ENCODE measurements at places on chromosomes 2 and 18.

DNA sequence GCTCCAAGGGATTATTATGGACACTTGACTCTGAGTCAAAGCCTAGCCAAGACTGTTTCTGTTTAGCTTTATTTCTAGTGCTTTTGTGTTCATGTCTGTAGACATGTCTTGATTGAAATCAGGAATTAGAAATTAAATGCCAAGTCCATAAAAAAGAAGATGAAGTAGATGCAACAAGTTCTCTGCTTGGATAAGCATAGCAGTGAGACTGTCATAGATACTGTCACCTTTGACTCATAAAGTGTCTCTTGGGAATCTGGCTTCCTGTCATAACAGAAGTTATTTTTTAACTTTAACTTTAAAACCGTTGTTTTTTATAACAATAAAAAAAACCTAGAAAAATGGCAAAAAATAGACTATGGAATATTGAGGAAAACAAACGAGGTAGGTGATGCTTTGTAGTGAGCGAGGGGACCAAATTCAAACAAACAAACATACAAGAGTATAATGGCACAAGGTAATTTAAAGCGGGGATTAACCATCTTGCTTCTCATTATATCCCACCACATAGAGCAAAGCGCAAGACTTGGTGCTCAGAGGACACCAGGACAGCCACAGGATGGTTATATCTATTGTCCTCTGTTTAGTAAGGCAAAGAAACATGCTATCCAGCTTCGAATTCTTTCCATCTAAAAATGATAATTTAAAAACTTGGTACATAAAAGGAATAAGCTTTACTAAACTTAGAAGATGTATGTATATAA is 64.6 kb downstream of the CD226 start:
- no peak for DNase-seq

DNA sequence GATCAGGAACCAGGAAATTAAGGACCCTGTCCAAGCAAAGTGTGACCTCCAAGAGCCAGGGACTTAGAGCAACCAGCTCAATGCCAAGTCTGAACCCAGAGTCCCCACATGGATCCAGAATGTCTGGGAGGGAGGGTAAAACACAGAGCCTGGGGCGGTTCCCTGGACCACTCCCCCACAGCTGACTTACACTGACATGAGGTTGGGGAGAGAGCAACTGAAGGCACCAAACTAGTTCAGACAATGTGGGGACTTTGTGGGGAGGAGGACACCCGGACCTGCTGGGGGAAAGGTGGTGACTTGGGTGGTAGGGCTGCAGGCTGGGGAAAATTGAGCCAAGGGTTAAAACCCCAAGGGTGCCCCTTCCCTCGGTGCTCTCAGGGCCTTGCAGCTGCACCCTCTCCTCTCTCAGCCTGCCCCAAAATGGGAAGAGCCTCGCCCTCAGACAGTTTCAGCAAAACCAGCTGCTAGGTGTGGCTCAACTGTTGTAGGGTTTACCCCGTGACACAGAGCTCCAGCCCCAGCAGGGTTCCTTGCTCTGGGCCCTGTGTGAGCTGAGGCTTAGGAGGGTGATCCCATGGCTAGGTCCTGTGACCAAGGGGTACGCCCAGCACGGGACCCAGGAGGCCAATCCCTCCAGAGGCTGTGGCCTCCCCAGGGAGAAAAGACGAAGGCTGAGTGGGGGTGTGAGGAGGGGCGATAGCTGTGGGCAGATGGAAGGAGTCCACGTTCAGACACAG is 28.6 kb downstream of the MARCO start:
- no peak for DNase-seq

DNA sequence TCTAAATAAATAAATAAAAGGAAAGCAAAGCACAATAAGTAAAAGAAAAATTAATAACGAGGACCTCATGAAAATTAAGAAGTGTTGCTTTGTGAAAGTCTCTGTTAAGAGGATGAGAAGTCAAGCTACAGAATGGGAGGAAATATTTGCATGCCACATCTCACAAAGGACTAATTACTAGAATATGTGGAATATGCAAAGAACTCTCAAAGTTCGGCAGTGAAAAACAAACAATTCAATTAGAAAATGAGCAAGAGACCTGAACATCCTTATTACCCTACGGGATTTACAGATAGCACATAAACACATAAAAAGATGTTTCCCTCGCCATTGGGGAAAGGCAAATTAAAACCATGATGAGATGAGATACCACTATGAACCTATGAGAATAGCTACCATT is 23.3 kb downstream of the CYP26B1 start:
- no peak for DNase-seq

DNA sequence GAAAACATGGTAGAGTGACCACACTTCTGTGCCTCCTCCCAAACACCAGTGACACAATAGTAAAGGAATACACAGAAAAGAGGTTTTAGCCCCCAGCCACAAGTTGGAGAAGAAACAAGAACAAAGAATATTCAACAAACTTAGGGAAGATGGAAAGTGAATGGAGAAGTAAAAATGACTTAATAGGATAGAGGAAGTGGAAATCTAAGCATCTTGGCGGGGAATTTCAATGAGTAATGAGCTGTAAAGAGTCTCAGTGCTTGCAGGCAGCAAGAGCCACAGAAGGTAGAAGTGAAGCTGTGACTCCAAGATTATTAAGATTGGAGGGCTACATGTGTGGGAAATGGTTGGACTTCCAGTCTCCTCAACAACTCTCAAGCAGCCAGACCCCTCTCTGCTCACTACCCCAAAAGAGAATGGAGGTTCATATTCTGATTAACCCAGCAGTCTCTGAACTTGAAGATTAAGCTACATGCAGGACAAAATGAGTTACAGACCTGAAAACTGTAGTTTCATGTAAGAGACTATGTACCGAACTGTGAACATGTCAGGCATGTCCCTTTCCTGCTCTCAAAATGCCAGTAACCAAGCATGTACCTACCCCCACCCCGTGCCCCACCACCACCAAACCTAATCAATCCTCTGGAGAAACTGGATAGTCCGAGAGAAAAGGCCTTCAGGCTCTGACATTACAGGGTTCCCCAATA is 16.9 kb upstream of the HNRNPLL start:
- no peak for DNase-seq

GRCh38 chr18:6279308-6279707 is 135.4 kb downstream of the L3MBTL4 start:
- no peak for DNase-seq

DNA sequence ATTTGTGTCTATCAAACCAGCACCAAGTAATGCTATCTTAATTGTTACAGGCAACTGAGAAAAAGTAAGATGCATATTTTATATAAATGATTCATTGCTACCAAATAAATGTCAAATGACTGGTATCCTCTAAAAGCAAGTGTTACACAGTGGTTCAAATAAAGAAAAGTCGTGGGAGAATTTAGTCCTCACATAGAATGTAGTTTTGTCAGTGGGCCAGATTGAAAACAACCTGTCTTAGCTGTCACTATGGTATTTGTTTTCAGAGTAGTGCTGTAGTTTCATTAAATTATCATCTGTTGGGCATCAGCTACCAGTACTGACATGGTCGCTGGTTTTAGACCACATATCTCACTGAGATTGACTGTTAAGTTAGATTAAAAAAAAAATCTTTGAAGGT is 10.2 kb upstream of the EIF2AK3 start:
- DNase-seq: no peak

DNA sequence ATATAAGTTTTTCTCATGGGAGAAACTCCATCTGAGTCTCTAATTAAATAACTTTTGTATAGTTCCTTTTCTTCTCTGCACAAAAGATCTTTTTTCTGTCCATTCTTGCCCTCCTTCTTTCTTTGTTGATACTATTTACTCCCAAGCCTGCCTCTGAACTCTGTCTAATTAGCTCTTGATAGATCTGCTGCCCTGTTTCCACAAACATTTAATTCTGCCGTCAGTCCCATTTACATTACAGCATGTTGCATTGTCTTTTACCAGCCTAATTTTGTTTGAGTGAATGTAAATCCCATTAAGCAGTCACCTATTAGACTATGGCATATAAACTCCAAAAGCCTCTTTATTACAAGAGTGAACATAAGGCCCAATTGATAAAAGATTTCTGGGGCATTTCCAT is 254.4 kb downstream of the ERBB4 start:
- no peak for DNase-seq

DNA sequence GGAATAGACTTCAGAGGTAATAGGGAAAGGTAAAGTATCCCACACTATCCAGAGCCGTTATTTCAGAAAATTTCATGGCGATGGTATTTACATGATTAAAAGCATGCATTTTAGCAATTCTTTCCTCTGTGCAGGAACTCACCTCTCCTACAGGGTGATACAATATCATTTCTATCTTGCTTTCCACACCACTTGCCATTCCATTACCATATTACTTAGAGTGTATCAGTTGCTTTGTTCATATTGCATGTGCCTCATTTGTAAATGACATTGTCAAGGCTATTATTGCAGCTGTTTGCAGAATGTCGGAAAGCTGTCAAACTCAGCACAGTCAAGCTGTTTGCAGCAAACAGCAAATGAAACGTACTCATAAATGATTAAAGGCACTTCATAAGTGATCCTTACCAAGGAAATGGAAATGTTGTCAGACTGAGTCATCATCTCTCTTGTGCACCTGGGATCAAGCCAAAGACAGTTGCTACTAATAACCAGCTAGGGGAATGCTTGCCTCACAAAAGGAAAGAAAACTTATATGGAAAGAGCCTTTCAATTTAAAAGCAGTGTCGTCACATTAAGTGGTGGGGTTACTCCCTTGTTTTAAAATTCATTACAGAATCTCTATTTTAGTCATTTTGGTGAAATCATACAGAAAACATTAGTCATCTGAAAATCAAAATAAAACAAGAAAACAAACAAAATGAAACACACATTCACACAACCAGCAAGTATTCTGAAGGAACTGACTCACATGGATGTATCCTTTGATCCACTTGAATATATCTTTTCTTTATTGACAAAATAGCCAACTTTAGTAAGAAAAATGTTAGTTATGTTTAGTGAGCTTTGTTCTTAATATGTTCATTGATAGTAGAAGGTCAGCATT is 1064.1 kb upstream of the CNTNAP5 start:
- peak; percentile 26 for DNase-seq

- no peak for DNase-seq
These were observed 173.8 kb downstream of the TRIB2 start for GRCh38 chr2:12890481-12890991.

GRCh38 chr18:66495844-66496243 is 108.0 kb downstream of the CDH19 start:
- peak; percentile 18 for DNase-seq

DNA sequence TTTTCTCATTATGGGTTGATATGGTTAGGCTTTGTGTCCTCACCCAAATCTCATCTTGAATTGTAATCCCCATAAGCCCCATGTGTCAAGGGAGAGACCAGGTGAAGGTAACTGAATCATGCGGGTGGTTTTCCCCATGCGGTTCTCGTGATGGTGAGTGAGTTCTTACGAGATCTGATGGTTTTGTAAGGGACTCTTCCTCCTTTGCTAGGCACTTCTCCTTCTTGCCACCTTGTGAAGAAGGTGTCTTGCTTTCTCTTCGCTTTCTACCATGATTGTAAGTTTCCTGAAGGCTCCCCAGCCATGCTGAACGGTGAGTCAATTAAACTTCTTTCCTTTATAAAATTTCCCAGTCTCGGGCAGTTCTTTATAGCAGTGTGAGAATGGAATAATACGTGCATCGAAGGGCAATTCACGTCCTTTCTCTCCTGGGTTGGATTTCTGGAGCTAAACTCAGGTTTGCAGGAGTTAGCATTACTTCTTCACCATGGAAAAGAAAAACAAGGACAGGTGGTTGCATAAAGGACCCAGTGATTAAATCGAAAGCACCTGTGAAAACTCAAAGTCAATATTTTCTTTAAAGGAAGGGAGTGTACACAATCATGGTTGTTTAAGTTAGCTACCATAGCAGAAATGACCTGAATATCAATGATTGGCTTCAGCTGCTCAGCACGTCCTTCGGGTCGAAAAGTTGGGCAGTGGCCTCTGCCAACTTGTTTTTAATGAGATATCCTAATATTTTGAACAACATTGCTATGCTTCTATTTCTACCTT is 54.1 kb downstream of the CDC42EP3 start:
- DNase-seq: no peak

DNA sequence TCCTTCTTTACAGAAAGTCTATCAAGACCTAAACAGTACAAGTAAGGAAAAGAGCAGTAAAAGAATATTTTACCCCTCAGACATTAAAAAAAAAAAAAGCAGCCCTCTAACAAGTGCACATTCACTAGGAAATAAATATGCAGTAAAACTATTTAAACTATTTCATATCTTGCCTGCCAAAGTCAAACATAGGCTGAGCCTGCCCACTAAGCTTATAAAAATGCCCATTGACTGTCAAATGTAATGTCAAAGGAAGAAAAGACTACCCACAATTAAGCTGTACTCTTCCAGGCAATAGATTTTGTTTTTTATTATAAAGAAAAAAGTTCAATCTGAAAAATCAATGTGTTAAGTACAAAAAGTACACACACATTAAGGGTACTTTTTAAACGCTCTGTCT is 11.8 kb downstream of the ALS2 start:
- DNase-seq: no peak

GRCh38 chr2:31003749-31004148 is 134.5 kb downstream of the GALNT14 start:
- DNase-seq: no peak

DNA sequence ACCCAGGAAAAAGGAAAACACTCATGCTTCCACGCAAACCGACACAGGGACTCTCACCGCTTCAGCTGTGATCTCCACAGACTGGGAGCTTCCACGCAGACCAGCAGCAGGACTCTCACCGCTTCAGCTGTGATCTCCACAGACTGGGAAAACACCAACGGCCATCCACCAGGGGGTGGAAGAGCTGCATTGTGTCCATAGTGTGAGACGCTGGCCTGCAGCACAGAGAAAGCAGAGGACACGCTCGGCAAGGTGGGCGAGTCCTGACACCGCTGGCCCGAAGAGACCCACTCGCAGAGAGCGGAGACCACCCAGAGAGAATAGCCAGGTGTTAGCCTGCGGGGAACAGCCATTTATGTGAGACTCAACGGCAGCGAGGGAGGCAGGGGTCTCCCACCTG is 42.5 kb upstream of the NFATC1 start:
- peak; percentile 48 for DNase-seq

GRCh38 chr2:24492421-24493279 is 1.6 kb downstream of the NCOA1 start:
- DNase-seq: peak; percentile 3

- no peak for DNase-seq
These were observed 799 bp downstream of the CYTIP start for GRCh38 chr2:157443090-157443489.

DNA sequence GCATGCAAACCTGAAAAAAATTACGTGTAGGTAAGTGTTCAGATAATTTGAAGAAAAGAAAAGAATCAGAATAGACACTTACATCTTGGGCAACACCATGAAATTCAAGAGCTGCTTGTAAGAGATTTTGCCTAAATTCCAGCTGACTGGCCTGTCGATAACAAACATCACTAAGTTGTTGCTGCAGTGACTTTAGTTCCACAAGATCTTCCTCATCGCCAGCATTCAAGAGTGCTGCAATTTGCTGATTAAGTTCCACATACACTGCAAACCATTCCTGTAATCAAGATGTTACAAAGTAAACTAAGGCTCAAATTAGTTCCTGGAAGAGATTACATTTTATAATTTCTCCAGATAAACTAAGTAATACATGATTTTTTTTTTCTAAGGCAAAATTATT is 74.3 kb upstream of the CCDC141 start:
- no peak for DNase-seq
